ENCODE measurements at places on chromosomes 2 and 18.

DNA sequence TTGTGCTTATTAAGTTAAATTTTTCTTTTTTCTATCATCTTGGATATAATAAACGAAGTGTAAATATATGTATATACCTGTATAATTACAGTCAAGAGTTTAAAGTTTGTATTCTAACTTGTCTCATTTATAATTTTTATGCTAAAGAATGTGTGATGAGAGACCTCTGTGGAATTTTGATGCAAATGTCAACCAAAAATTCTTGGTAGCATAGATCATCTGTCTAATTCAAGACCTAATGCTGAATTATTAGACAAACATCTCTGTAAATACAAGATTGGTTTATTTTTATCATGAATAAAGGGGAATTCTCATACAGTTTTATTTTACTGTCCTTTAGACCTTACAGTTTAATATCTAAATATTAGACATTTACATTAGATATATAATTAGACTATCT, 149.2 kb upstream of the VWC2L start:
- no peak for DNase-seq

- DNase-seq: no peak
Observed at GRCh38 chr18:55443776-55444175, 144.2 kb downstream of the TCF4 start.

DNA sequence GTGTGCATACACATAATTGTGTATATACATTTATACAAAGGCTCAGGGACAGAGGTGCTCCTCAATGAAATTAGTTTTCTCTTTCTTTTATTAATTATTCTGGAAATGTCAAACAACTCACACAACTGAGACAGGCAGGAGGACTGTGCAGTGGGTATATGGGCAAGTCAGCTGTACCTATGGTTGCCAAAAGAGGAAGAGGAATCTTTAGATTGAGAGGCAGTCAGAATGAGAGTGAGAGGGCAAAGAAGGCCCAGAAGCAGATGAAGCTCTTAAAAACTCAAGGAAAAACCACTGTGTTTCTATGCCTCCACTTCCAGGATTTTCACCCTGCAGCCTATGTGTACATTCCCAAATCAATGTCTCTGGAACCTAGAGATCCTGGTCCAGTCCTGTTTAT, 79.1 kb downstream of the CACNB4 start:
- DNase-seq: no peak

GRCh38 chr18:53780666-53781065, 443.8 kb downstream of the MBD2 start:
- DNase-seq: no peak

GRCh38 chr2:10269711-10270610, 32.7 kb upstream of the HPCAL1 start:
- no peak for DNase-seq

- no peak for DNase-seq
Observed at GRCh38 chr2:109560265-109560664, 53.5 kb downstream of the SEPTIN10 start.

GRCh38 chr2:85954590-85955458, 66.0 kb upstream of the ST3GAL5 start:
- DNase-seq: no peak

- no peak for DNase-seq
Observed at GRCh38 chr2:48768669-48769068, 13.1 kb upstream of the LHCGR start.

DNA sequence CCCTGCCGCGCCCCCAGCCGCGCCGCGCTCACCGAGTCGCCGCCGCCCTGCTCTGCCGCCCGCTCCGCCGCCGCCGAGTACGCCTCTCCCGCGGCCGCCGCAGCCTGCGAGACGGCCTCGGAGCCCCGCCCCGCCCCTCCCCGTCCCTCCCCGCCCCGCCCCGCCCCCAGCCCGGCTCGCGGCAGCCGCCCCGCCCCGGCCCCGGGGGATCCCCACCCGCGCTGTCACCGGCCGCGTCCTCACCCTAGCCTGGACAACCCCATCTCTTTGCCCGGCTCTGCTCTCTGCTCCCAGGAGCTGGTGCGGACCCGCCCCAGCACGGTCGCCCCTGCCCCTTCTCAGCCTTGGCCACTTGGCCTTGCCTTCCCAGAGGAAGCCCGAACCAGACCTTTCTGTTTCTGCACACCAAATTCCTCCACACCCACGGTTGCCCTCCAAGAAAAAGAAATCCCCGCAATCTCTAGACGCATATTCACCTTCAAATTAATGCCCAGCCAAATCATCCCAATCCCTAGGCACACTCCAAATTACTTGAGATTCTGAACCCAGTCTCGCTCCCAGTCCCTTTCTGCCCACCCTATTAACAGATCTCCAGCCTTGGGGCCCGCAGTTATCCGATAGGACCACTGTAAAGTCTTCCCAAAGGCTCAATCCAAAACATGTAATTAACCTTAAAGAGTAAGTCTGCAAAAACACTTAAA, at the start of gene CYRIA:
Gene CYRIA (minus strand): TSS at position 87 of the 701 bp plus-strand sequence. CDS start 77,715 bp downstream, outside the sequence.
- DNase-seq: peak; percentile 52

DNA sequence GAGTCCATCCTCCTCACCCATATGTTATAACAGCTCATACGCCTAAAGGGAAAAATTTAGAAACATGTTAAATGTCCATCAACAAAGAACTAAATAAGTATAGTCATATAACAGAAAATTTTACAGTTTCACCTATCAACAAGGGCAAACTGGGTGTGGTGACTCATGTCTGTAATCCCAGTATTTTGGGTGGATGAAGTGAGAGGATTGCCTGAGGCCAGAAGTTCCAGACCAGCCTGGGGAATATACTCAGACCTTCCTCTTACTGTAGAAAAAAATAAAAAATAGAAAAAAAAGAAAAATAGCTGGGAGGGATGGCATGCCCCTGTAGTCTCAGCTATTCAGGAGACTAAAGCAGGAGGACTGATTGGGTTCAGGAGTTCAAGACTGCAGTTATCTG, 48.3 kb upstream of the GULP1 start:
- DNase-seq: no peak

GRCh38 chr2:16584084-16584483, 81.5 kb downstream of the CYRIA start:
- no peak for DNase-seq

- no peak for DNase-seq
Observed at GRCh38 chr2:33086400-33087015, 139.8 kb downstream of the LTBP1 start.

GRCh38 chr2:197296835-197297234, 13.7 kb downstream of the ANKRD44 start:
- no peak for DNase-seq

DNA sequence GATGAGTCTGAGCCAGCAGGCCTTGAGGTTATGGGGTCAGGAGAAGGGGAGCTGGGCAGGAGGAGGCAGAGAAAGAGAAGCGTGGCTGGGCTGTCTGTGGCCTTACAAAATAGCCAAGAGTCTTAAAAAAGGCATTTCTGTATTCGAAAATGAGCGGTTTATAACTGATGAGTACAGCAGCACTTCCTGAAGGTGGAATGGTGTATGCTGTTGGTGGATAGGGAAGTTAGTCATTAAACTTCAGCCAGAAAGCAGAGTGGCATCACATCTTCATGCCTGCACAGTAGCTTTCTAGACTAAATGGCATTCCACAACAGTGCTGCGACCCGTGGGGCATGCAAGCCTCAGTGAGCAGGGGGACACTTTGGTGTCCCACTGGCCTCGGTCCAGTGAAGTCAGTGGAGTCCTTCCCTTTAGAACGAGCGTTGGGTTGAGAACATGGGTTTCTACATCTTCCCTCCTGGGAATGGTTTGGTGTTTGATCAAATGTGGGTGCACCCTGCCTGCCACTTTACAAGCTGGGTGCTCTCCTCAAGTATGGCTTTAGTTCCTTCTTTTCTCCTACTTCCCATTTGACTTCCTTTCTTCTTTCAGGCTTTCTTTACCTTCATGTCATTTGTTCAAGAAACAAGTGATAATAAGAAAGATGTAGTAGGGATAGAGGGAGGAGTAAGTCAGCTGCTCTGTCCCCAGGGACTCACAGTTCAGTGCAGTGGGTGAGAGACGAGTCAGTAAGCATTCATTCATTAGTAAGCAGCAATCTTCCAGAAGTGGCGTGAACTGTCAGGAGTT, 96.3 kb downstream of the ARMC9 start:
- DNase-seq: no peak

- DNase-seq: no peak
Observed at GRCh38 chr2:121001641-121002040, 266.0 kb downstream of the GLI2 start.

DNA sequence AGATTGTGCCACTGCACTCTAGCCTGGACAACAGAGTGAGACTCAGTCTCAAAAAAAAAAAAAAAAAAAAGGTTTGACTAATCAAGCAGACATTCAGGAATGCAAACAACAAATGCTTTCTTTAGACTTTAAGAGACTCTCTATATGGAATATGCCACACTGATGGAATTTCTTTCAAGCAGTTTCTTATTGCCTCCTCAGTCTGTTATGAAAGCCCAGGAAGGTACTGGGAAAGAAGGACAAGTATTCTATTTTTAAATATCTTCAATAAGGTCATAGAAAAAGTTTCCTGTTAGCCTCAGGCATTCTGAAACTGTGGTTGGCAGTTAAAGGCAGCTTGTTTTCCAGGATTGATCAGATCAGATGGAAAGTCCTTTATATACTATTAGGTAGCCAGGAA, 241.6 kb downstream of the PIK3C3 start:
- no peak for DNase-seq

GRCh38 chr2:97660775-97661389, 3.0 kb downstream of the ACTR1B start:
- no peak for DNase-seq

GRCh38 chr2:200373973-200374416, 67.5 kb downstream of the SPATS2L start:
- DNase-seq: peak; percentile 13
